Neural crest cell (in vitro differentiated cells): ENCODE measurements at places on chromosomes 11 and 22.

GRCh38 chr22:33076343-33076742 lies 18.2 kb upstream of the SYN3 start:
- no peak for DNase-seq

GRCh38 chr11:6746086-6746618 lies 25.6 kb downstream of the OR2AG2 start:
- no peak for DNase-seq

GRCh38 chr11:18958221-18958910 lies 19.2 kb upstream of the MRGPRX1 start:
- DNase-seq: no peak

GRCh38 chr22:35399678-35400500 lies at the start of gene MCM5:
Gene MCM5, plus strand, starts transcription at chr22:35400140. Its CDS starts 299 bp downstream, at chr22:35400439.
- peak; percentile 95 for DNase-seq

- no peak for DNase-seq
These were observed 25.1 kb downstream of the OR10A6 start for GRCh38 chr11:7905961-7906429.
